ENCODE measurements at places on chromosomes 11 and 22. TPM values are rescaled to one million over a fixed set of nuclear protein-coding genes. Genes with fewer than 3 reads are reported as not detected.

OR8G1 gene
- not detected for total RNA-seq

NNMT gene
- not detected for total RNA-seq

INPP5J gene
- 0.09 TPM for total RNA-seq

IL10RA gene
- 108 TPM for total RNA-seq

PHETA2 gene
- 2.5 TPM for total RNA-seq

BAIAP2L2 gene
- 0.84 TPM for total RNA-seq

CD248 gene
- total RNA-seq, result not detected

PLAAT5 gene
- total RNA-seq, result not detected

KDM4D gene
- total RNA-seq, result 1.0 TPM

MMP13 gene
- total RNA-seq, result not detected

OR8D4 gene
- not detected for total RNA-seq

SYT8 gene
- not detected for total RNA-seq
